ENCODE measurements at places on chromosomes 5 and 9.

- DNase-seq: no peak
These were observed 1.7 kb upstream of the PTPN3 start for GRCh38 chr9:109499631-109500410.

DNA sequence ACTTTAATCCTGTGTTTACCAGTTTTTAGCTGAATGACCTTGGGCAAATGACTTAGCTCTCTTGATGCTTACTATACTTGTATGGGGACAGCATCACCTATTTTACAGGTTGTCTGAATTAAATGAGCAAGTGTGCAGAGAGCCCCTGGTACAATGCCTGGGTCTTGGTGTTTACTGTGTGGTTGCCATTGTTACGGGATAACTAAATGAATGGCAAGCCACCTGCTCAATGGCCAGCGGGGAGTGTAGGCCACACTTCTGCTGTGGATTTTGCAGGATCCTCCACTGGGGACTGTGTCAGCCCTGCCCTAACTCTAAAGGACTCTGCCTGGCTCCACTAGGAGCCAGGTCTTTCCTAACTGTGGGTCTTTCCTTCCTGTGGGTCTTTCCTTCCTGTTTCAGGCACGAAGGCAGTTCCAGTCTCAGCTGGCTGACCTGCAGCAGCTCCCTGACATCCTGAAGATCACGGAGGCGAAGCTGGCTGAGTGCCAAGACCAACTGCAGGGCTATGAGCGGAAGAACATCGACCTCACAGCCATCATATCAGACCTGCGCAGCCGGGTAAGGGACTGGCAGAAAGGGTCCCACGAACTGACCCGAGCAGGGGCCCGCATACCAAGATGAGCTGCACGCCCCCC lies 10.3 kb upstream of the GLE1 start:
- no peak for DNase-seq

- DNase-seq: peak; percentile 74
These were observed 77.1 kb downstream of the BAAT start for GRCh38 chr9:101307524-101308213.

GRCh38 chr9:101791938-101792337 lies 53.5 kb upstream of the GRIN3A start:
- DNase-seq: peak; percentile 11

DNA sequence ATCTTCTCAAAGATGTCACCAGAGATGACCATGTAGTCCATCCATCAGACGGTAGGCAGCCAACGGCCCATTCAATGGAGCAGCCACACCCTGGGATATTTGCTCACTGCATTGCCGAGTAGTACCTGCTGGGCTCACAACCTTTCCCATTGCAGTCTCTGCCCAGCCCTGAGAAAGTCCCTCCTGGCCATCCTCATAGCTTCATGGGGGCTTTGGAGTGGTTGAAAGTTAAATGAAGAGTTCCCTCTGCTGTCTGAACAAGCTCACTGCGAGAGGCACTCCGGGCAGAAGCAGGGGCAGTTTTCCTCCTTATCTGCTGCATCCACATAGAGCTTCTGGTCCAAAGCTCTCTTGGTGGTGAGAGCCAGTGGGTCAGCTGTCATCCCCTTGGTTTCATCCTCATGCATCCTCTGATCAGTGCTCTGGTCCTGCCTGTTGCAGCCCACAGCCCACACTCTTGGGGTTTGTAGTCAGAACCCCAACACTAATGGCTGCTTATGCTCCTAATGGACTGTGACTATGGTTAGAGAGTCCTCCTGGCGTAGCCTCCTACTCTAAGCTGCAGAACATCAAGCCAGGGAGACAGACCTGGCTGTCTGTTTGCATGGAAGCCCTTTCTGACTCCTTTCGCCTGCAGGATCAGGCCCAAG lies 23.3 kb downstream of the TNFSF8 start:
- peak; percentile 48 for DNase-seq

GRCh38 chr5:60545551-60545950 lies 154.4 kb downstream of the DEPDC1B start:
- no peak for DNase-seq

- no peak for DNase-seq
These were observed 27.7 kb downstream of the FST start for GRCh38 chr5:53508125-53508524.

- no peak for DNase-seq
These were observed 11.4 kb upstream of the DNAH5 start for GRCh38 chr5:13955896-13956295.

DNA sequence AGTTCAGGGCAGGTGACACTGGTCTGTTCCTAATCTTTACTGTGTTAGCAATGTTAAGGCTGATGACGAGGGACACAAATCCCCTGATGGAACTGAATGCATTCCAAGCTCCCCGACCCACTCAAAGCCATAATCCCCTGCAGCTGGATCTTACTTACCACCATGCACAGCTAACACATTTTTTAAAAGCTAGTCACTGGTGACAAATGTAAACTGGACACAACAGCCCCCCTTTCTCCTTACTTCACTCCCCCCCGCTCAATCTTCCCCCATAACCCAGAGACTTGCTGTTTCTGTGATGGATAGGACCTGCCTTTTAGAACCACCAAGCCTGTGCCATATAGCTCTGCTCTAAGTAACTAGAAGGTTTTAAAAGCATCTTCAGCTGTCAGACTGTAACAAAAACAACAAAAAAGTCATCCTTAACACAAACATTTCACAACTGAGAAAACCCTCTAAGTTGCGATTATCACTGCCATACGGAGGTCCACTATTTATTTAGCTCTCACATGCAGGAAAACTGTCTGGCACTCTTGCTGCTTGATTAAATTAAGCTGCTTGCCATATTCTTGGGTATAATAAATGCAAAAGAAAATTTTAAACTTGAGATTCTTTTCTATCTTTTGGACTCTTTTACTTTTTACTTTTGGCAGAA lies 44.4 kb downstream of the BNC2 start:
- DNase-seq: no peak

DNA sequence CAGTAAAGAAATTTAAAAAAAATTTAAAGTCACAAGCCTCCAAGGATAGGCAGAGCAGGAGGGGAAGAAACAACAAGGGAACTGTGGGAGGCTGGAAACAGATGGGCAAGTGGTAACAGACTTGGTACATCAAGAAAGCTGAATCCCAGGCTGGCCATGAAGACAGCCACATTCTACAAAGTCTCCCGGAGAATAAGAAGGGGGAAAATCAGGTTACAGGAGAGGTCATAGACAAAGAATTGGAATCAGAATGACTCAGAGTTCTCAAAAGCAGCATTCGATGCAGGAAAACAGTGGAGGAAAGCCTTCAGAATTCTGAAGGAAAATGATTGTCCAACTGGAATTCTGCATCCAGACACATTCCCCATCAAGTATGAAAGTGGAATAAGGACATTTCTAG lies 129.7 kb downstream of the ADAMTS2 start:
- DNase-seq: no peak

DNA sequence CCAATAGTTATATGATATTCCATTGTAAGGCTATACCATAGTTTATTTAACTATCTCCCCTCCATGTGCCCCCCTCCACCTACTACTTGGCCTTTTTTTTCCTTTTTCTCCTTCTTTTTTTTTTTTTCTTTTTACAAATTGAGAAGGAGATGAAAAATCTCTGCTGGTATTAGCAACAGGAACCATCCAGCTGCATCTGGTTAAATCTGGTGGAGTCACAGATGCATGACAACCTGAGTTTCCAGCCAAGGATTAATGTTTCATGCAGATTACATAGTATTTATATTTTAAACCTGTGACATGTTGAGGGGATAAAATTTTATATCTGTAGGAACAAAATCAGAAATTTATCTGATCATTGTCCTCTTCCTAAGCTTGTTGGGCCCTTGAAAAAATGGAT lies 128.5 kb upstream of the IQGAP2 start:
- no peak for DNase-seq

DNA sequence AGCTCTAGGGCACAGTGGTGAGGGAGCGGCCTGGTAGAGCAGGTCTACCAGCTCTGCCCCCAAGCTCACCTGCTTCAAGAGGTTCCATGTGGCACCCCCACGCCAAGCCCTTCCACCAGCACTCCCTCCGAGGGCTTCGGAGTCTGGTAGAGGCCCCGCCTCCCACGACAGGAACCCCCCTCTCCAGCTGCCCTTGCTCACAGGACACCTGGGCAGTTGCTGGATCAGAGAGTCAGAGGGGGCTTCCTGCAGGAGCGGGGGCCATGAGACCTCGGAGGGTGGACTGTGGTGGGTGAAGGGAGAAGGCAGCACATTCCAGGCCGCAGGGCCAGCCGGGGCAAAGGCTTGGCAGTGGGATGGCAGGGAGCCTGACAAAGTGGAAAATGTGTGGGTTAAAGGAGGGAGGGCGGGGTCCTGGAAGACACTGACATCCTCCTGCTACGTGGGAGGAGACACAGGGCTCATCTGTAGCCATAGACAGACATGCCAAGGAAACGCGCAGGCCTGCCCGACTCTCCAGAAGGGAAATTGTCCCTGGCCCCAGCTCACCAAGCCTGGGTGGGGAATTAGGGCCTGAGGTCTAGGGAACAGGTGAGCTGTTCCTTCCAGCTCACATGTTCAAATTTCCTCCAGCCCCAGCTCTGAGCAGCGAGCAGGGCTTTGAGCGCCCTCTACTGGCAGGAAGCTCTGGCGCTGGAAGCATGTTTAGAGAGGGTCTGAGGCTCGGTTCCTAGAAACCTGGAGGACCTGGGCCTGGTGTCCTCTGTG lies 74.2 kb downstream of the NTNG2 start:
- DNase-seq: peak; percentile 58

DNA sequence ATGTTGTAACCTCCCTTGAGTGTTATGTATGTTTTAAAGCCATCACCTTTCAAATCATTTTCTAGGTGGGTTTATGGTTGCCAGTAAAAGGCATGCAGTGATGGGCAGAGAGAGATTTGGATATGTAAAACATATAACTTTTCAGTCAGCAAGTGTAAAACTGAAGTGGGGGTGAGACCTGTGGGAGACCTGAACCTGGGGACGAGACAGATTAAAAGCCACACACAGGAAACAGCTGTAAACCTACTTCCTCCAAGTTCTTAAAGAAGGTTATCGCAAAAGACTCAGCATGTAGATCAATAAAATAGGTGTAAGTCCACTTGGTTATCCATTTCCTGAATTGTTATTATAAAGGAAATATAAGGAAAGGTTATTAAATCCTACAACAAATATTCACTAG lies 76.6 kb downstream of the YIPF5 start:
- DNase-seq: no peak

DNA sequence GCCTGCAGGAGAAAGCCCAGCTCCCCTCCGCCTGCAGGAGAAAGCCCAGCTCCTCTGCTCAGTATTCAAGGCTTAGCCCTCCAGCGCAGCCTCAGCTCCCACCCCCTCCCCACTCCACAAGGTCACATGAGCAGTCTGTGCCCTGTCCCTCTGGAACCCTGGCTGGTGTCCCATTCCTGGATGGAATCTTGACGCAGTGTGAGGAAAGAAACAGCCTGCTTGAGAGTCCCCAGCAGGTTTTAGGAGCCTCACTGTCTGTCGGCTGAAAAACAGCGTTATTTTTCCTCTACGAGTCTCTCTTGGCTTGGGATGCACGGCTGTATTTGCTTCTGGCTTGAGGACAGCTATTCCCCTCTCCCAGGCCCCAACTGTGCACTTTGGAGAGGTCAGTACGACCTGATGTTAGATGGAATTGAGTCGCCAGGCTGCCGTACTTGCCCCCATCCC lies 210.1 kb upstream of the TRIM32 start:
- DNase-seq: no peak

DNA sequence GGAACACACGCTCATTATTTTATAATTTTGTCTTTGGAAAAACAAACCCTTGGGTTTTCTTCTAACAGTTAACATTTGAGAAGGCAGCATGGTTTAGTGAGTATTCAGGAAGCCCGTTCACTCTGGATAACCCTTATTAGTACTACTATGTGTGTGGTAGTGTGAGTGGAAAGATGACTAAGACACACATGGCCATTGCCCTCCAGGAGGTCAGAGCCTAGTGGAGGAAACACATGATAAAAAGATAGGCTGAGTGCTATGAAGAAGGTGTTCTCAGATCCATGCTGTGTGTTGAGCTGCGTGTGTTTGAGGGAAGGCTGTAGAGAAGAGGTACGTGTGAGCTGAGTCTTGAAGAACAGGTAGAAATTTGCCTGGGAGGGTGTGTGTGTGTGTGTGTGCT lies 8.4 kb downstream of the C5orf47 start:
- no peak for DNase-seq

- no peak for DNase-seq
These were observed 59.6 kb downstream of the GALNT12 start for GRCh38 chr9:98867103-98867428.

- no peak for DNase-seq
These were observed 194.3 kb downstream of the PALM2AKAP2 start for GRCh38 chr9:109974143-109974917.

GRCh38 chr9:5509573-5509972 lies 758 bp upstream of the PDCD1LG2 start:
- DNase-seq: peak; percentile 80

DNA sequence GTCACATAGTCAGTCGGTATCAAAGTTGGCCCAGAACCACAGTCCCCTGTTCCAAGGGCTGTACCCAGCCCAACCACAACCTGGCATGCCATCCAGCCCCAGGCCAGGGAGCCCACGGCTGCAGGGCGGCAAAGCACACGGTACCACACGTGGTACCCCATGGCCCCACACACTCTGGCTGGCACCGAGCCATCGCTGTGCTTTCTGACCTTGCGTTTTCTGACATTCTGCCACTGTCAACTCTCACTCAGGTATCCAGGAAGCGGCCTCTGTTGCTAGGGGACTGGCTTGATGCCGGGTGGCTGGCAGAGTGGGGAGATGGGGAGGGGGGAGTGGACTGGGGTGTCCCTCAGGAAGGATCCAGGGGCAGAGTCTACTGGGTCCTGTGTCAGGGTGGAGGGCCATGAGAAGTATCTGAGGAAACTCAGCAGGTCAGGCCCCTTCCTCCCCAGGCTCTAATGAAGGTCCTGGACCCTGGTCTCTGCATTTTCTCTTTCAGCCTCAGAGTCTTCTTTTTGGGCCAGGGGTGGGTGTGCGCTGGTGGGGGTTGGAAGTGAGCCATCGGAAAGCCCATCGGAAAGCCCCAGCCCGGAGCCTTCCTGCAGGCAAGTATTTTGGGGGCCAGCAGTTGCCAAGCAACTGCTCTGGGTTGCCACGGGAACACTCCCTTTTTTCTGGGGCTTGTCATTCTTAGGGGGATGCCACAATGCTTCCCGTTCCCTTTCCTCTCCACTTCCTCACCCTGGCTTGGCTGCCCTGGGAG lies 21.0 kb upstream of the RALGDS start:
- DNase-seq: no peak

- no peak for DNase-seq
These were observed 19.5 kb downstream of the ANKH start for GRCh38 chr5:14851999-14852526.

GRCh38 chr9:10251490-10251889 lies 361.3 kb downstream of the PTPRD start:
- DNase-seq: peak; percentile 32

DNA sequence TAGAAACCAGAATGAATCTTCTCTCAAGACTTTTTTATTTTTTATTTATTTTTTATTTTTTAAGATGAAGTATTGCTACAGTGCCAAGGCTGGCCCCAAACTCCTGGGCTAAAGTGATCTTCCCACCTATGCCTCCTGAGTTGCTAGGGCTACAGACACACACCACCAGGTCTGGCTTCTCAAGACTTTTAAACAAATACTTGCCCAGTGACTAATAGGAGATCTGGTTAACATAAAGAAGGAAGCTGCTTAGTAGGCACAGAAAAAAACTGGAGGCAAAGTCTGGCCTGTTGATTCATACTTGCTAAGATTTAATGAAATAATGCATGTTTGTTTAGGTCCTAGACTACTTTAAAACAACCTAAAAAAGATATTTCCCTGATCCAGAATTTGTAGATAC lies 43.8 kb downstream of the SLC38A9 start:
- peak; percentile 79 for DNase-seq

GRCh38 chr9:7760014-7760415 lies 39.6 kb downstream of the DMAC1 start:
- no peak for DNase-seq

- DNase-seq: no peak
These were observed 189.6 kb downstream of the NR3C1 start for GRCh38 chr5:143213851-143214363.

All from mammary epithelial cell (primary cell).